ENCODE measurements at places on chromosomes 7 and 10. TPM values are rescaled to one million over a fixed set of nuclear protein-coding genes. Genes with fewer than 3 reads are reported as not detected.

DNA sequence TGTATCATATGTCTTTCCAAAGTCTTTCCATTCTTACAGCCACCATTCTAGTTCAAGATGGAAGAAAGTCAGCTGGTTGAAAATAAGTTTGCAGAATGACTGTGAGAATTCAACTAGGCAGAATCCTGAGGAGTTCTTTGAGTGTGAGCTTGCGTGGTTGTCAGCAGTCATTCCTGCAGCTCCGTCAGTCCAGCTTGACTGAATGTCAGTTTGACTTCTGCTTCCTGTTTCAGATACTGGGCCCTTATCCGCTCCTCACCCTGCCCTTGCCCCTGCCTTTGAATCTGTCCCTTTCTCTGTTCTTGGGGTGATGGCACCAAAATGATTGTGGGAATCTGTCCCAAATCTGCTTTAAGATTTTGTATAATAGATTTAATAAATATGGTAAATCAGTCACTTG lies 27.8 kb downstream of the SLC26A5 start:
- no peaks in the 10 kb centered on the region for H3K4me1 ChIP-seq
- no peaks in the 10 kb centered on the region for H3K27me3 ChIP-seq
- H3K4me3 ChIP-seq, result no peak overlapping the region
- no peak overlapping the region for H3K27ac ChIP-seq
- DNase-seq, result no peak

DNA sequence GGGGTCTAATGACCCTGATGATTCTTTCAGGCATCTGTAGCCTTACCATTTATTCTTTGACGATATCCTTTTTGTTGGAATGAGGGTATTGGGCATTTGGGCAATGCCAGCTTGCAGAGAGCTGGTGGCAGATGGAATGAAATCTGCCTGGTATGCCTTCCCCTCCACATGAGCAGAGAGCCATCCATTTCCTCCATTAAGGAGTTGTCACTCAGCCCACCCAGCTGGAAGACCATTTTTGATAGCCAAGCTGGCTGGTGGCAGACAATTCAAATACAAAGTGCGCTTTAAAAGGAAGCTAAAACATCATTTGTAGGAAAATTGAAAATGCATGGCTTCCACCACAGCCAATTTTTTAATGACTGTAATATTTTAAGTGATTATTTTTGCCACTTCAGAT lies 240.1 kb upstream of the SLC26A5 start:
- H3K27ac ChIP-seq, result no peak overlapping the region
- H3K36me3 ChIP-seq, result no peaks in the 10 kb centered on the region
- no peaks in the 10 kb centered on the region for H3K27me3 ChIP-seq
- no peak for DNase-seq
- H3K4me3 ChIP-seq, result no peak overlapping the region
- H3K4me1 ChIP-seq, result no peaks in the 10 kb centered on the region

- DNase-seq, result no peak
- H3K4me1 ChIP-seq, result peaks cover 17% of the 10 kb centered on the region
- no peaks in the 10 kb centered on the region for H3K36me3 ChIP-seq
- no peak overlapping the region for H3K27ac ChIP-seq
- H3K4me3 ChIP-seq, result peak overlapping the region; percentile 39
These were observed 1.3 kb downstream of the PTN start for GRCh38 chr7:137342265-137342664.

GRCh38 chr7:132856416-132856815 lies 225.5 kb downstream of the CHCHD3 start:
- H3K27me3 ChIP-seq, result no peaks in the 10 kb centered on the region
- no peak overlapping the region for H3K4me3 ChIP-seq
- DNase-seq, result no peak
- H3K27ac ChIP-seq, result no peak overlapping the region
- H3K36me3 ChIP-seq, result no peaks in the 10 kb centered on the region

- no peaks in the 10 kb centered on the region for H3K4me1 ChIP-seq
- H3K4me3 ChIP-seq, result no peak overlapping the region
- DNase-seq, result no peak
- H3K36me3 ChIP-seq, result no peaks in the 10 kb centered on the region
- no peak overlapping the region for H3K27ac ChIP-seq
These were observed 27.2 kb downstream of the IPMK start for GRCh38 chr10:58240531-58240930.

DNA sequence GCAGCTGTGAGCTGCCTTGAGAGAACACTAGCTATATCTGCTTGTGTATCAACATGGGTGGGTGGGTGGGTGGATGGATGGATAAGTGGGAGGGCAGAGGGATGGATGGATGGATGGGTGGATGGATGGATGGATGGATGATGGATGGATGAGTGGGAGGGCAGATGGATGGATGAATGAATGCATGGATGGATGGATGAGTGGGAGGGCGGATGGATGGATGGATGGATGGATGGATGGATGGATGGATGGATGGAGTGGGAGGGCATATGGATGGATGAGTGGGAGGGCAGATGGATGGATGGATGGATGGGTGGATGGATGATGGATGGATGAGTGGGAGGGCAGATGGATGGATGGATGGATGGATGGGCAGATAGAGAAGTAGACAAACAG lies 76.1 kb downstream of the MKI67 start:
- peak overlapping the region; percentile 60 for H3K27ac ChIP-seq
- no peaks in the 10 kb centered on the region for H3K36me3 ChIP-seq
- H3K27me3 ChIP-seq, result no peaks in the 10 kb centered on the region

DNA sequence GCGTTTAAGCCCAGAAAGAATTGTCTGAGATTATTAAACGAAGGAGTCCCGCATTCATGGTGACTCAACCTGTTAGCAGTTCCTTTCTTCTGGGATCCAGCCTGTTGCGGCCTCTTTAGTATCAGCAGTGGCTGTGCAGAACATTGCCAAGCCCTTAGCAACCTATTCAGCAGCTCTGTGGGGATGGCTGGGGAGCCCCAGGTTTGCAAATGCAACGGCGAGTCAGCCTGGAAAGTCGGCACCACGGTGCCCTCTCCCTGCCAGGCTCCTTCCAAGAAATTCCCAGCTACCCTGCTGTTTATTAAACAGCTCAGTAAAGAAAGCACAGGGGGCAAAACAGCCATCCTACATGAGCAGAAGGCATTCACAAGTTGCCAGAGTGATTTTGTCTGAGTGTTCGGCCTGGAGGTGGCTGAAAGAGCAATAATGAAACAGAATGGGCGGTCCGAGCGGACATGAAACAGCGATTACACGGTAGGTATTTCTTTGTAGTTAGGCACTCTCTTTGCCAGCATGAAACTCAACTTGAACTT lies 198.3 kb downstream of the BAMBI start:
- no peak overlapping the region for H3K27ac ChIP-seq
- no peak for DNase-seq
- no peak overlapping the region for H3K4me3 ChIP-seq
- H3K36me3 ChIP-seq, result no peaks in the 10 kb centered on the region
- H3K27me3 ChIP-seq, result no peaks in the 10 kb centered on the region
- H3K4me1 ChIP-seq, result no peaks in the 10 kb centered on the region

GRCh38 chr7:37944737-37945054 lies 24.3 kb downstream of the EPDR1 start:
- no peaks in the 10 kb centered on the region for H3K27me3 ChIP-seq
- H3K36me3 ChIP-seq, result no peaks in the 10 kb centered on the region
- no peak overlapping the region for H3K27ac ChIP-seq
- DNase-seq, result no peak
- H3K4me3 ChIP-seq, result no peak overlapping the region

LBX1 gene
- total RNA-seq, result not detected

CHN2 gene
- 37.7 TPM for total RNA-seq

GSAP gene
- total RNA-seq, result 21.7 TPM

Measured in sigmoid colon (tissue), 7 donors.